H9 (cell line): ENCODE measurements at places on chromosomes 5 and 9.

GRCh38 chr9:108245901-108246300, 609.9 kb downstream of the ACTL7B start:
- DNase-seq: no peak

DNA sequence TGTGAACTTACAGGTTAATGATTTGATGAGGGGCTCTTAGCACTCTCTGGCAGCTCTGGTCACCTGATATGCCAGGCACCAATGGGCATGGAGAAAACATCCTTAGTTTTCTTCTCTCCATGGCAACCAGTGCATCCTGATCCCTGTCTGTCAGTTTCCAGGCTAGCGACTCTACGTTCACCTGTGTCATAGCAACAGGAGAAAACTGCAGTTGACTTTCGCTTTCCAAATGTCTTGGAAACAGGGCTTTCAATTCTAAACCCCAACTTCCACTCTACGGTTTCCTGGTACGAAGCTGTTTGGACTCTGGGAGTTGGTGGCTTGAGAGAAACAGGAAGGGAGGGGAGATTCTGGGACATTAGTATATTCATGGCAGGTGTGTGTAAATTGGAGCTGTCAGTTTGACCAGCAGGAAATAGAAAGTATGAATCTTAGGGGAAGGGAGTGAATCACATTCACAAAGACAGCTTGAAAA, 74.4 kb downstream of the SLC28A3 start:
- peak; percentile 77 for DNase-seq

- DNase-seq: no peak
Observed at GRCh38 chr5:14870337-14871213, 1.0 kb downstream of the ANKH start.

DNA sequence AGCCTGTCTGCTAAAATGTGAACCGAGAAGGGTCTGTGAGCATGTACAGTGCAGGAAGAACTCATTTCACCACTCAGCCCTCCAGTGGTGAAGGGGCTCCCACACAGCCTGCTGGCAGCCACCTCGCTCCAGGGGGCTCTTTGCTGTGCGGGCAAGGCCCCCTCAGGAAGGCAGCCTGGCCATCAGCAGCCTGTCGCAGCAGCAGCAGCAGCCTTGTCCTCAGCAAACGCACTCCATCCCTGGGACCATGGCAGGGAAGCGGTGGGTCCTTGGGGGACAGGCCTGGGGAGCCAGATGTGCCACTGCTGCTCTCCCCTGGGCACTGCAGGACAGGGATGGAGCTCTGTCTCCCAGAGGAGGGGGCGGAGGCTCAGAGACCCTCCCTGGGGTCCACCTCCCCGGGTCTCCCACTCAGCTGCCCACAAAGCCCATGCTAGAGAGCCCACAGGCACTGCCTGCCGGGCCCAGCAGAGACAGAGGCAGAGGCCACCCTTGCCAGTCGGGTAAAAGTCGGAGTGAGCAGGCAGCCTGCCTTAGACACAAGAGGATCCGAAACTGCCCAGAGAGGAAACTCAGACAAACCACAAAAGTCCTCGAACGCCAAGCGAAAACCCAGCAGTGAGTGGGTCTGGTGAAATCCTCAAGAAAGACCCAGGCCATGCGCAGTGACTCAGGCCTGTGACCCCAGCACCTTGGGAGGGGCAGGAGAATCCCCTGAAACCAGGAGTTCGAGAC, 8.0 kb downstream of the BRD3 start:
- DNase-seq: peak; percentile 24

GRCh38 chr5:16934123-16934522, 2.0 kb downstream of the MYO10 start:
- peak; percentile 73 for DNase-seq

DNA sequence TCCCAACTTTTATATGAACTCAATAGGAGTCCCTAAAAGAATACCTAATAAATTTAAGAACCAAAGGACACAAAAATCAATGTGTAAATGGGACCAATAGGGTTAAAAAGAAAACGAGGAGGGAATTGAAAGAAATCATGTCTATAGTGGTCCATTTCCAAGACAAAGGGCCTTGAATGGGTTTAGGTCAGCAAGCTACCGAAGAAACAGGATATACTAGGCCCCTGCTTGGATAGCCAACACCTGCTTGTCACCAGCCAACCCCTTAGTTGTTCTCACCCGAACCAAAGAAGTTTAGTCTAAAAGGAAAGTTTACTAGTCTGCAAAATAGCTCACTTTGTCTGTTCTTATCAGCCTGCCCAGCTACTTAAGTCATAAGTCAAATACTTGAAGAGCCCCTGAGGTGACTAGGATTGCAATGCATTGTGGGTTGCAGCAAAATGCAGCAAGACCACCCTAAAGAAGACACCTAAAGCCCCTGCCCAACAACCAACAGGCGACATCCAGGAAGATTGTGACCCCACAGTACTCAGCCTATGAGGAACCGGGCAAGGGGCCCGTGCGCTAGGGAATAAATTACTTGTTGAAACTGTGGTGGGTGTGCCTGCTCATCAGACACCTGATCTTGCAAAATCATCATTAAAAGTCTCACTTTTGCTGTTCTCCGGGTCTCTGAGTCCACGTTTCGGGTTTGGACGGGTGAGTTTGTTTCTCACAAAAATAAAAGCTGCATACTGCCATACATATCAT, 183.9 kb upstream of the PPP1R26 start:
- DNase-seq: peak; percentile 37

GRCh38 chr5:144187699-144188294, 17.1 kb downstream of the KCTD16 start:
- no peak for DNase-seq

GRCh38 chr5:141529873-141530272, 41.0 kb downstream of the PCDHGC5 start:
- no peak for DNase-seq

- DNase-seq: no peak
Observed at GRCh38 chr5:82381591-82381990, 103.4 kb upstream of the RPS23 start.

GRCh38 chr9:126149661-126150060, 177.0 kb upstream of the MVB12B start:
- peak; percentile 27 for DNase-seq

DNA sequence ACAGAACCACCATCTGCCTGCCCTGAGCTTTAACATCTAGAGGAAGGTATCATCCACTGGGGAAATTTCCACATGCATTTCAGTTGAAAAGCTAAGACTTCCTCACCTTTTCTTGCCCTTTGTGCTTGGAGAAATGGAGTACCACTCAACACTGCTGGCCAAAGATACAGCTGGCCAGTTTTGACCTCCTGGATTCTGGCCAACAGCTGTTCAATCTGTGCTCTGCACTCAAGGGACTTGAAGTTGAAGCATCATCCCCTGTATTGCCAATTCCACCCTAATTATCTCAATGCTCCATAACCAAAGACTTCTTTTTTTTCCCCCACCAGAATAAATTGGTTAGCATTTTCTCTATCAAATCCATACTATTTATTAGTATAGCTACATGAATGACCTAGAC, 70.4 kb upstream of the PRDM9 start:
- no peak for DNase-seq

DNA sequence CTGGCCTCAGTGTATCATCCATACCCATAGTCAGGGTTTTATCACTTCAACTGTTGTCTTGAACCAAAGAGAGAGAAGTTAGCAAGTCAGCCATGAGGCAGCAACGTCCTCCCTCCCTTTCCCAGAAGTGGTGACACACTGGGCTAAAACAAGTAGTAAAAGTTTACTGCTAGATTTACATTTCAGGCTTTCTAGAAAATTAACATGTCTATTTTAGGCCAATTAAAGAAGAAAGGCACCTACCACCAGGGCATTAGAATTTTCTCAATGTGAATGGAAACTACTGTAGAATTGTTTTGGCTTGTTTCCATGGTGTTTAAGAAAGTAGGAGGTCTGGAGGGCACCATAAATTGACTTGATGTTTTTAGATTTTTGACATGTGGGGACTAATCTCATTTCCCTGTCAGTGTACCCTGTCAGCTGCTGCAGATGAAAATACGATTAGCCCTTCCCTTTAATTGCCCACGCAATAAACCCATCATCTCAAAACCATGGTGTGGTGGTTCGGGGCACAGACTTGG, 121.8 kb upstream of the ELL2 start:
- peak; percentile 48 for DNase-seq

- no peak for DNase-seq
Observed at GRCh38 chr5:77250021-77250420, 39.5 kb downstream of the PDE8B start.

DNA sequence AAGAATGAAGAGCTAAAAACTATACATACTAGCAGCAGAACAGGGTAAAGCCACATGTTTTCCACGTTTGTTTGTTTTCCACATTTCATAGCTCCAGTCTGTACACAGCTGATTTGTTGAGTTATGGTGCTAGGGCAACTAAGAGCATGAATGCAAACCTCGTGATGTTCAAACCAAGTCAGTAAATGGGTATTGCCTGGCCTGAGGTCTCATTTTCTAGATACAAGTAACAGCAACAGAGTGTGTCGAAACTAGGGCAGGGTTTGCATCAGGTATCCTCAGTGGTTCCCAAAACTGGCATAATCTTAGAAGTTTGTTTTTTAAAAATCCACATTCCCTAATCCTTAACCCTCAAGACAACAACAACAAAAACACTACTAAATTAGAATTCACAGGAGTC, 89.3 kb downstream of the CEMIP2 start:
- DNase-seq: no peak

- no peak for DNase-seq
Observed at GRCh38 chr9:123614306-123615263, 258.6 kb downstream of the CRB2 start.

DNA sequence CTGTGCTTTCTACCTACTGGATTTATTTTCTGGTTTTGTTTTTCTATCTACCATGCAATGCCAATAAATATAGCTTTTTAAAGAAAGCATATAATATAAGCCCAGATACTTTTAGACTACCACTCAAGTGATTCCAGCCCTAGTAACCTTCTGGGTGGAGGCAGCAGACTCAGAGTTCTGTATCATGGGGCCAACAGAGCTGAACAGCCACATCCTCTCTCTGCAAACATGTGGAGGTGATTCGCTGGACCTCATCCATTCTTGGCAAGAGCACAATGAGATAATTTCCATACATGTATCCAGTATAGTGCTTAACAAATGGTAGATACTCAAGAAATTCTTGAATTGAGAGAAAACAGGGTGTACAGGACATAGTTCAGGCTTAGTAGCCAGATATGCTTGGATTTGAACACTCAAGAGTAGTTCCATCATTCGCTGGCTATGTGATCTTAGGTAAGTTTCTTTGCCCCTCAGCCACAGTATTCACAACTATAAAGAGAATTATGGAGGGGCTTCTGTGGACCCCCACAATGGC, 124.5 kb downstream of the ASTN2 start:
- DNase-seq: no peak

GRCh38 chr5:41112486-41113455, 41.6 kb upstream of the MROH2B start:
- no peak for DNase-seq

- DNase-seq: no peak
Observed at GRCh38 chr5:120631611-120632010, 167.5 kb downstream of the PRR16 start.

GRCh38 chr5:128825826-128826225, 139.5 kb upstream of the SLC27A6 start:
- DNase-seq: no peak

- DNase-seq: no peak
Observed at GRCh38 chr5:174459832-174460448, 264.4 kb upstream of the MSX2 start.

DNA sequence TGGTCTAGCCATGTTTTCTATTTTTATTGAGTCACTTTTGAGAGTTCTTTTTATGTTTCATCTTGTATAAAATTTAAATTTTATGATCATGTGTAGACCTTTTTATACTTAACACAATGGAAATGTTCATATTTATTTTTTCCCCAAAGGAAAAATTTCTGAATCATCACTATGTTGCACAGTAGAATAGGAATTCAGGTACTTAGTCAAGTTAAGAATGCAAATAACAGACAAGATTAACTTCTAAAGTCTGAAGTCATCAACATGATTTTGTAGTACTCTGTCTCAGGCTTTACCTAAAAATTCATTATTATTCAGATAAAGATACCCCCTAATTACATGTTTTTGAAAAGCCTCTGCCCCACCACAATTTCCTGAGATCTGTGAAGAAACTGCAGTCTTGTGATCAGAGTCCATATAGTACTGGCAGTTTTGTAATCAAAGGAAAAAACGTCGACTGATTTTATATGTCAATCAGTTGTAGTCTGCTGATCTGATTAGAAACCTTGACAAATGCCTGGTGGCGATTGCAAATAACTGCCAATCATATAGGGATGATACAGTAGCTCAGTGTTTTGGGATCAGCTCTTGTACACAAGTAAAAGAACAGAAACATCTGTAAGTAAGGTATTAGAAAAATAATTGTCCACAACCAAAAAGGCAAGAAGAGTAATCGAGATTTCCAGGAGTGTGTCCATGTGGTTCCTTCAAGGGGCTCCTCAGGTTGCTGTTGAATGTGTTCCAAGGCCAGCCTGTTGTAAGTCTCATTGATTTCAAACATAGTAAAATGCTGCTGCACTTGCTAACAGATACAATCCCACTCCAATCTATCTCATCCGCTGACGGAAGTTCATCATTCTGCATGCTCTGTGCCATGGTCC, 352.4 kb downstream of the ARRDC3 start:
- DNase-seq: no peak

DNA sequence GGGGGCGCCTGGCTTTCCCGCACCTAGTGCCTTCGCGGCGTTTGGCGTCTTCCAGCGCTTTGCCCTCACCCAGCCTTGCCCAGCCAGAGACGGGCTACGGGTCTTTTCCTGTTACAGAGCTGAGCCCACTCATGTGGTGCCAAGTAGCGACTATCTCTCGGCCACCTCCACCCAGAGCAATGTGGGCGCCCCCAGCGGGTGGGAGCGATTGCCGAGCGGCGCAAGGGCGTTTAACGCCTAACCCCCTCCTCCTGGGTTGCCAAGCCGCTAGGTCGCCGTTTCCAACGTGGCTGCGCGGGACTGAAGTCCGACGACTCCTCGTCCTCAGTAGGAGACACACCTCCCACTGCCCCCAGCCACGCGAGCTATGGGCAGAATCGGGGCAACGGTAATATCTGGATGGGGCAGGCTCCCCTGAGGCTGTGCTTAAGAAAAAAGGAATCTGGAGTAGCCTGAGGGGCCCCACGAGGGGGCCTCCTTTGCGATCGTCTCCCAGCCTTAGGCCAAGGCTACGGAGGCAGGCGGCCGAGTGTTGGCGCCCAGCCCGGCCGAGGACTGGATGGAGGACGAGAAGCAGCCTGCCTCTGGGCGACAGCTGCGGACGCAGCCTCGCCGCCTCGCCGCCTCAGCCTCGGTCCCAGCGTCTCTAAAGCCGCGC, 5.8 kb downstream of the TLX3 start:
- DNase-seq: peak; percentile 52

- DNase-seq: no peak
Observed at GRCh38 chr5:53257806-53258373, 148.3 kb upstream of the MOCS2 start.

- peak; percentile 87 for DNase-seq
Observed at GRCh38 chr9:130243015-130243881, 22.3 kb upstream of the HMCN2 start.
